Smooth muscle cell of the pulmonary artery (primary cell): ENCODE measurements at places on chromosomes 5 and 9. TPM values are rescaled to one million over a fixed set of nuclear protein-coding genes. Genes with fewer than 3 reads are reported as not detected.

Gene BTNL8
- not detected in 2 replicates for total RNA-seq

Gene PFN3
- total RNA-seq, result not detected in 2 replicates

Gene SLC25A2
- 0.13 and 0.26 TPM in 2 replicates for total RNA-seq

Gene SLC35A4
- 38.0 and 39.9 TPM in 2 replicates for total RNA-seq

Gene UGCG
- 114 and 163 TPM in 2 replicates for total RNA-seq

Gene OR13C5
- total RNA-seq, result 0.13 TPM in 1 of 2 replicates, not detected in the other

Gene KIF4B
- total RNA-seq, result under 0.01 TPM in 1 of 2 replicates, not detected in the other

Gene ABO
- total RNA-seq, result not detected in 2 replicates

Gene FBXO10
- total RNA-seq, result 19.7 and 19.8 TPM in 2 replicates

Gene LHX6
- not detected in 2 replicates for total RNA-seq

Gene SLC36A3
- total RNA-seq, result not detected in 2 replicates

Gene AJM1
- total RNA-seq, result 3.6 and 4.0 TPM in 2 replicates

Gene ARHGEF37
- 3.6 and 7.1 TPM in 2 replicates for total RNA-seq
